ENCODE measurements at places on chromosomes 12 and 14. TPM values are rescaled to one million over a fixed set of nuclear protein-coding genes. Genes with fewer than 3 reads are reported as not detected.

CLEC4D gene
- 0.03 TPM for polyA plus RNA-seq

DNA sequence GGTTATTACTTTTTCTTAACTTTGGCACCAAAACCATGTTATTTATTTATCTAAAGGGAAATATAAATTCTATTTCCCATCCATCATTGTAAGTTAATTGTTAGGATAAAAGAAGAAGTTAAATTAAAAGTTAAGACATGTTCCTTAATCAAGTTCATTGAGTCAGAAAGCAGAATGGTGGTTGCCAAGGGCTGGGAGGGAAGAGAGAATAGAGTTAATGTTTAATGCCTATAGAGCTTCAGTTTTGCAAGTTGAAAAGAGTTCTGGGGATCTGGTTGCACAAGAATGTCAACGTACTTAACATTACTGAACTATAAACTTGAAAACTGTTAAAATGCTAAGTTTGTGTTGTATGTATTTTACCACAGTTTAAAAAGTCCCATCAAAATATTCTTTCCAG lies 63.2 kb upstream of the NR2C1 start:
- DNase-seq, result no peak

SDR39U1 gene
- polyA plus RNA-seq, result 44.4 TPM

SIX6 gene
- not detected for polyA plus RNA-seq

DNA sequence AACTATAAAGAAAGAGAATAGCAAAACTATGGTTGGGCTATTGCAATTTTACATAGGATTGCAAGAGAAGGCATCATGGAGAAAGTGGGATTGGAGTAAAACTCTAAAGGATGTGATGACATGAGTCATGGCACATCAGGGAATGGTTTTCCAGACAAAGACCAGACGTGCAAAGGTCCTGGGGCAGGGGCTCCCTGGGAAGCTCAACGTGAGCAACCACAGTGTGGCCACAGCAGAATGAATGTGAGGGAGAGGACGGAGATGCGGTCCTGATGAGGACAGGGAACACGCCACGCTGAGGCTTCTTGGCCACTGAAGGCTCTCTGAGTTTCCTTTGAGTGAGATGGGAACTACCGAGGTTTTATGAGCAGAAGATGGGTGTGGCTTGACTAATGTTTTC lies 38.2 kb downstream of the FZD10 start:
- no peak for DNase-seq

All from large intestine (tissue), 12 donors.